ENCODE measurements at places on chromosomes 1 and 21.
A peak's percentile ranks its signal among the peaks of the same experiment; 100 is the strongest.

DNA sequence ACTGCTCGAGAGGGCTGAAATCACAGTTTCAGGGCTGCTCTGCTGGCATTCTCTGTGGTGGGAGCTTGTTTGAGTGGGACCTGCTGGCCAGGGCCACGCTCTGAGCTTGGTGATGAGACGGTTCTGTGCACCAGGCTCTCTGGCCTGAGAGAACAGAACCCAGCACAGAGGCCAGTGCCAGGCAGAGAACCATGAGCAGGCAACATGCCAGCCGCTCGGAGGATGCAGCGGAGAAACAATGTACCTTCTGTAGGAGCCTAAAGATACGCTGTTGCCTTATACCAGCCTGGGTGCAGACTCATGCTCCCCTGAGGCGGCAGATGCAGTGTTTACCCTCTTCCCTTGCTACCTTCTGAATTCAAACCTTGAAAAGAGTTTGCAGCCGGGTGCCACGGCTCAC is 10.0 kb downstream of the C2CD2 start:
- no peak for DNase-seq

DNA sequence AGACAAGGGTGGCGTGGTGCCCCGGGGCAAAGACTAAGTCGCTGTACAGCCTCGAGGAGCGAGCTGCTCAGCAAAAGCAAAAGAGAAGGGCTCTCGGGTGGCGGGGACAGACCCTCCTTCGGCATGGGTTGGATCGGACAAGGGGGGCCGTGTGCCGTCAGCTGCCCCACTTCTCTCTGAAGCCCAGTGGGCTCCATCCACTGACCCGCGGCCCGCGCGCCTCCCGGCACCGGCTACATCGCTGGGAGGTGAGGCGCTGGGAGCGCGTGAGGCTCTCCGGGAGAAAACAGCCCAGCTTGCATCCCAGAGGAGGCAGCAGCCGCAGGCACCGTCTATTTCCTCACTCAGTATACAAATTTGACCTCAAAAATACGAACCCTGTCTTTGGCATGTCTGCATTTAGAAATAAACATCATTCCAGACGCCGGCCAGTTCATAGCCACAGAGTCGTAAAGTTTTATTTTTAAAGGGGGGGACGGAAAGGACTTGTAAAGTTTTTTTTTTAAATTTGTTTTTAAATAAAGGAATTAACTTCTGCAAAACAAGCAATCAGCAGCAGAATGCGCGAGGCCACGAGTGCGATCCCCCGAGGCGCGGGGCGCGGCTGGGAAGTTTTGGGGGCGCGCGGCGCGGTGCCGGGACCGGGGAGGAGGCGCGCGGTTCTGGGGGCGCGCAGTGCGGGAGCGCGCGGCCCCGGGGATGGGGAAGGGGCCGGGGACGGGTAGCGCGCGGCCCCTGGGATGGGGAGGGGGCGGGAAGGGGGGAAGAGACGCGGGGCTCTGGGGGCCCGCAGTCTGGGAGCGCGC is 689 bp upstream of the GPR137B start:
- DNase-seq, result peak; percentile 65

DNA sequence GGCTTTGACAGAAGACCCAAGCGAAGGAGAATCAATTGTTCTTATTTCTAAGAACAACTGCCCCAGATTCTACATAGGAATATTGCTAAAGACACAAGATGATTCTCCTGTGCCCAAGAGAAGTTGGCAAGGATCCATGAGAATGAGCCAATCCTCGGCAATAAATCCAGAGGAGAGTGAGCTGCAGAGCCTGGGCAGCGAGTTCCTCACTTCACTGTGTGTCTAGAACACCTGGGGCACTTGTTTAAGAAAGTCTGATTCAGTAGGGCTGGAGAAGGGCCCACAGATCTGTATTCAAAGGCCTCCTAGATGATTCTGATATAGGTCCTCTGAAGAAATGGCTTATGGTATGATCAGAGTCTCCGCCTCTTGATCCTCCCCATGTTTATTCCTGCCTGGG is 31.8 kb downstream of the GADD45A start:
- DNase-seq, result no peak

GRCh38 chr1:14486401-14487201 is 111.9 kb upstream of the KAZN start:
- DNase-seq, result peak; percentile 52

- DNase-seq, result no peak
These were observed 47.1 kb downstream of the GPR88 start for GRCh38 chr1:100584761-100585745.

- DNase-seq, result no peak
These were observed 33.6 kb downstream of the NUAK2 start for GRCh38 chr1:205287767-205288559.

- DNase-seq, result no peak
These were observed 62.3 kb upstream of the COL11A1 start for GRCh38 chr1:103170609-103171008.

GRCh38 chr21:40227096-40227495 is 359.9 kb downstream of the PCP4 start:
- no peak for DNase-seq

DNA sequence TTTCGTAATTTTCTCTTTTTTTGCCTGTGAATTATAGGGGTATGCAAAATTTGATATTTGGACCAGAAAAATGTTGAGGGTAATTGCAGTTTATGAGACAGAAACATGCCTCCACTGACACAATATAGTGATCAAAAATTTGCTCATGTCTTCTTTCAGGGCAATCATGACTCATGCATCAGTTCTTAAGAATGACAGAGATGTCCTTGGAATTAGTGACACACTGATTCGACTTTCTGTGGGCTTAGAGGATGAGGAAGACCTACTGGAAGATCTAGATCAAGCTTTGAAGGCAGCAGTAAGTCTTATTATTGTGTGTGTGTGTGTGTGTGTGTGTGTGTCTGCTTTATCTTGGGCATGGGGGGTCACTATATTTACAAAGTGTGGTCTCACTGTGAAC is 27.5 kb downstream of the CTH start:
- DNase-seq, result no peak

DNA sequence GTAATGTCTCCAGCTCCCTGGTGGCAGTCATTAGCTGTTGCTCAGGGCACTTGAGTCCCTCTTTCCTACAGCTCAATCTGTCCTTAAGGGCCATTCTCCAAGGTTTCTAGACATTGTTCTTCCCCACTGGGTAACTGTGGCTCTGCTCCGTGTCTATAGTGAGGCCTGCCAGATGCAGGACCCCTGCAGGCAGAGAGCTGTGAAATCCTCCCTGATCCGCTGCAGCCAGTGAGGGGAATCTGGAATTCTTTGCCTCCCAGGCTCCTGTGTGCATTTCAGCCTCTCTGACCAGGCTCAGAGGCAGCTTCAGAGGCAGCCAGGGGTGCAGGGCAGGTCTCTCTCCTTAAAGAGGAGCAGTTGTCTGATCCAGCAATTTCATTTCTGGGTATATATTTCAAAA is 14.4 kb upstream of the IGSF21 start:
- DNase-seq, result no peak

DNA sequence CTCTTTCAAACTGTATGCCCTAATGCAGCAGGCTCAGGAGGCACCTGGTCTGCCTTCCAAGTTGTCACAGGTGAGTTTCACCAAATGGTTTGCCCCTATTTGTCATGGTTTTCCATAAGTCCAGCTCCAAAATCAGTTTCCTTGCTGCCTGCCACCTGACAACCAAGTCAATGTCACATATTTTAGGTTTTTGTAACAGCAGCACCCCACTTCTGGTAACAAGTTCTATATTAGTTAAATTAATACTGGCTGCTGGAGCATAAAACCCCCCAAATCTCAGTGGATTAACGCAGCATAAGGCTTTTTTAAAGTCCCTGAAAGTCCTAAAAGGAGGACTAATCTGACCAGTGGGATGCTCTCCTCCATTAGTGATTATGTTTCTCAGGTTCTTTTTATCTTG is 200.7 kb downstream of the RRAGC start:
- DNase-seq, result no peak

DNA sequence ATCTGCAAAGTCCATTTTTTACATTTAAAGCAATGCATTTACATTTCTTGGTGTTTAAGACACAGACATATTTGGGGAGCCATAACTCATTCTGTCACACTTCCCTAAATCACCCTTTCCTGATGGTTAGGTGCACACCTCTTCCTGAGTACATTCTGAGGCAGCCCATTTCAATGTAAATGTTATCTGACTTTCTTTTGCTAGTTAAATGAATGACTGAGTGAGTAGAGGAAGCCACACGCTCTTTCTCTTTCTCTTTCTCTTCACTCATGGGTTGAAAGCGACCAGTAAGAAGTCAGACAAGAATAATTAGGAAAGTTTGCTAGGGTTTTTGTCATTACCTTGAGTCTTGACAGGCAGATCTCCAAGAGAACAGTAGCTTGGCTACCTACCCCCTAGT is 143.1 kb downstream of the S1PR1 start:
- no peak for DNase-seq

DNA sequence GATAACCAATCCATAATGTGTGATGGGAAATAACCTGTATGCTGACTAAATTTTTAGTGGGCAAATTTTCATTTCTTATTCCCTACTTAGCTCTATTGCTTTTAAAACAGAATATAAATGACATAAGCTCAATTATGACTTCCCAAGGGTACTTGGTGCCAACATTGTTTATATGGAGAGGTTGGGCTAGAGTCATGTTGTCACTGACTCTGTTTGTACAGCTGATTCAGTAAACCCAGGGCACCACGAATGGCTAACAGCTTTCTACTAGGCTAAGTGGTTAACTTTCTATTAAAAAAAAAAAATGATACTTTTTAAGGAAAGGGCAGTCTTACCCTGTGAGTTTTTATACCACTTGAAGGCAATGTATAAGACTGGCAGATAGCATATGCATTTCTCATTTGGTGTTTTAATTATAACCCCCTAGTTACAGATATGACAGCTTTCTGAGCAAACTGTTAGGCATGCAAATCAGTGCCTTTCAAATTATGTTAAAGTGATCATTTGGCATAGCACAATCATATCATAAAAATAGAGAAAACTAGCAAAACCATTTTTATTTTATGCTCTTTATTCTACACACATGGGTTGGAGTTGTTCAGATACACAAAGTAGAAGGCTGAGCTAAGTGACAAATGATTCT is 147.1 kb downstream of the DNM3 start:
- DNase-seq, result no peak

- DNase-seq, result no peak
These were observed 111.7 kb upstream of the TNFSF4 start for GRCh38 chr1:173318788-173319187.

DNA sequence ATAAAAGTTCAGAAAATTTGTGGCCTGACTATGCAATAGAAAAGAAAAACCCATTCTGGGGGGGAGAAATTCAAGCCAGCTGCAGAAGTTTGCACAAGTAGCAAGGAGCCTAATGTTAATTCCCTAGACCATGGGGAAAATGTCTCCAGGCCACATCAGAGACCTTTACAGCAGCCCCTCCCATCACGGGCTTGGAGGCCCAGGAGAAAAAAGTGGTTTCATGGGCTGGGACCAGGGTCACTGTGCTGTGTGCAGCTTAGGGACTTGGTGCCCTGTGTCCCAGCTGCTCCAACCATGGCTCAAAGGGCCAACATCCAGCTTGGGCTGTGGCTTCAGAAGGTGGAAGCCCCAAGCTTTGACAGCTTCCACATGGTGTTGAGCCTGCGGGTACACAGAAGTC is 42.0 kb downstream of the IL23R start:
- no peak for DNase-seq

DNA sequence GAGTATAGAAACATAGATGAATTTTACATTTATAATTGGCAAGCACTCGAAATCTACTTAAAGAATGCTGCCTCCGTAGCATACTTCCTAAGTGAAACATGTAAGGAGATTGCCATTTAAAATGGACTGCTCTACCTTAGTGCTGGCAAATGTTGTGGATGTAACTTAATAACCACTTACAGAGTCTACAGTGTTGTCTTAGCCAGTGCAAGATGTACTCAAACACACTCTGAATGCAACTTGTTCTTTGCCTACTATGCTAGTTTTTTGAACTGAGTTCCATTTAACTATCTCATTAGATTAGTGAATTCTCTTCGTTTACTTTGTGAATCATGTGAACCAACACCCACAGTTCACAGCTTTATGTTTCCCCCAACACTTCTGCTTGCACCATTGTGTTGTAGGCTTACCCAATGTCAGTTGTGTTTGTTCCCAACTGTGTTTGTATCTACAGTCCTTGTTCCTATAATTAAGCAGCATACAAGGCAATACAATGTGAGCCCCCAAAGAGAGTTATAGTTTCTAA is 345.5 kb upstream of the LYPLAL1 start:
- no peak for DNase-seq

DNA sequence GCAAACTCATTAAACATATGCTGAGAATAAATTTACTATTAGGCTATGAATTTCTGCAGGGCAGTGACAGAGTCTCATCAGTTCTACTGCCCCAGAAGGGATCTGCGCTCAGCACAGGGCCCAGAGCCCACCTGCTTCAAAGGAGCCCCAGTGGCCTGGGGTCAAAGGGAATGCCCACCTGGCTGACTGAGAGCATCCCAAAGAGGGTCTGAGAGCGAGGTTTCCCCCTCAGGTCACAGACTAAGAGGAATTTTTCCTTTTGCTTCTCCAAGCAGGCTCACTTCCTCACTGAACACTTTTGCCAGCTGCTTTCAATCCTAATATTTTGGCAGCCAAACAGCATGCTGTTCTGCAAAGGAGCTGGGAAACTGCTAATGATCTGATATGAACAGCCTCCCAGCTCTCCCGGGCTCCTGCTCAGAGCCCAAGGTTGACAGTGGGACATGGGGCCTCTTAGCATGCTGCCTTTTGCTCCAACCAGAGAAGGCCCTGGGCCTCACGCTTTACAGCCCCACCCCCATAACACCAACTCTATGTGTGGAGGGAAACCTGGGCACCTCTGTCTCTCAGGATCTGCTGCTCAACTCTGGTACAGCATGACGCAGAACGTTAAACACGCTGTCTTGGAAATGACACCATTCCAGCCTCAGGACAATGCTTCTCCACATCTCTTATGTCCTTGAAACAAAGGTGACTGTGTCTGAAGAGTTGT is 70.7 kb upstream of the SYT6 start:
- DNase-seq, result no peak

Measured in AG08396 (cell line).